Activated CD4-positive, alpha-beta T cell treated with anti-CD3 and anti-CD28 coated beads, Interleukin-2, amount 10 ng/mL, durations not matched to agents 7 days and 5 days (primary cell): ENCODE measurements at places on chromosomes 12 and 14. TPM values are rescaled to one million over a fixed set of nuclear protein-coding genes. Genes with fewer than 3 reads are reported as not detected.

Gene BMAL2
- total RNA-seq: 18.0 TPM

Gene LRP1-AS
- not detected for total RNA-seq

Gene WSCD2
- not detected for total RNA-seq

Gene LRTM2
- total RNA-seq: not detected

Gene CISTR
- not detected for total RNA-seq

Gene CFAP73
- total RNA-seq: 0.37 TPM

Gene METTL1
- 17.2 TPM for total RNA-seq

Gene CCDC184
- total RNA-seq: 0.22 TPM

Gene RTL1
- total RNA-seq: not detected

Gene WASHC4
- total RNA-seq: 43.3 TPM

Gene LGR5
- not detected for total RNA-seq

Gene AGAP2
- 73.3 TPM for total RNA-seq

Gene E2F7
- 29.4 TPM for total RNA-seq

Gene ERP27
- total RNA-seq: 11.3 TPM

Gene IKBIP
- 18.4 TPM for total RNA-seq

Gene SCFD1
- 59.2 TPM for total RNA-seq

Gene DPY19L2
- 0.40 TPM for total RNA-seq

Gene SMARCD1
- 62.3 TPM for total RNA-seq

Gene MYRFL
- not detected for total RNA-seq

Gene ATL1
- total RNA-seq: 1.2 TPM

Gene DEPDC4
- 2.1 TPM for total RNA-seq

Gene TAS2R31
- 3.0 TPM for total RNA-seq

Gene MIP
- total RNA-seq: not detected

Gene CLEC12A
- total RNA-seq: 0.83 TPM

Gene NID2
- total RNA-seq: 0.30 TPM

Gene CLEC4A
- total RNA-seq: not detected

Gene DNAAF2
- 5.2 TPM for total RNA-seq

Gene LMBR1L
- 62.3 TPM for total RNA-seq

Gene FOXN4
- not detected for total RNA-seq

Gene EAPP
- total RNA-seq: 41.0 TPM

Gene PLBD1
- total RNA-seq: not detected

Gene SYT1
- total RNA-seq: not detected

Gene GPR68
- total RNA-seq: 32.7 TPM

Gene PRB2
- total RNA-seq: not detected

Gene FGD6
- 0.69 TPM for total RNA-seq

Gene PTPN6
- 346 TPM for total RNA-seq

Gene DDN
- 0.17 TPM for total RNA-seq
